ENCODE measurements at places on chromosomes 16 and 17.

- no peak for DNase-seq
Observed at GRCh38 chr17:38745545-38745944, 2.6 kb downstream of the PCGF2 start.

DNA sequence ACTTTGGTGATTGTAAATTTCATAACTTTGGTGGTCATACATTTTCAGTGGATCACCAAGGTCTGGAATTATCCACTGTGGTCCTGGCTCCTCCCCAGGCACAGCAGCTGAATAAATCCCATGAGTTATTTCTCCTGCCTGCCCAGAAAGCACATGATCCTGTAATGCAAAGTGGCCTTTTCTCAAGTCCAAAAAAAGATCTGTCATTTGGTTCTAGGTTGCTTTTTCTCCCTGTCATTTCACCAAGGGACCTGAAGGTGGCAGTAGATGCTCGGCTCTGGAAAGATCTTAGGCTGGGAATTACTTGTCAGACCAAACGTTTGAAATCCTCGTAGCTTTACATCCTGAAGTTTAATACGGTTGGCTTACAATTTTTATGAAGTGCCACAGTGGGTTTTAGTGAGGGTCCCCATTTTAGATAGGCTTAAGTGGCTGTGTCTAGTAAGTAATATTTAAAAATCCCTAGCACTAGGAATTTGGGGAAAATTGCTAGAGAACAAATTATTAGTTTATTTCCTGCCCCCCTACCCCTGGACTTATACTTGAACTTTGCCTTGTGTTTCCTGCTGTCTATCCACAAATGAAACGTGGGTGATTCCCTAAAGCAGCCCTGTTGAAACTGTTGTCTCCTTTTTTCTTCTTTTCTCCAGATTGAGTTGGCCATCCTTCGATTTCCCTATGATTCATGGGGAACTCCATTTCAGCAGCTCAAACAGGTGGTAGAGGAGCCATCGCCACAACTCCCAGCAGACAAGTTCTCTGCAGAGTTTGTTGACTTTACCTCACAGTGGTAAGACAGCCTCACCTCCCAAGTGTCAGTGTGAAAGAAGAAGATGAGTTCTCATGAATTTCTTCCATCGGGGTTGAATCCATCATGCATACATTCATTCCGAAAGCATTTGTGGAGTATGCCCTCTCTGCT lies 111.7 kb downstream of the MAP2K6 start:
- no peak for DNase-seq

DNA sequence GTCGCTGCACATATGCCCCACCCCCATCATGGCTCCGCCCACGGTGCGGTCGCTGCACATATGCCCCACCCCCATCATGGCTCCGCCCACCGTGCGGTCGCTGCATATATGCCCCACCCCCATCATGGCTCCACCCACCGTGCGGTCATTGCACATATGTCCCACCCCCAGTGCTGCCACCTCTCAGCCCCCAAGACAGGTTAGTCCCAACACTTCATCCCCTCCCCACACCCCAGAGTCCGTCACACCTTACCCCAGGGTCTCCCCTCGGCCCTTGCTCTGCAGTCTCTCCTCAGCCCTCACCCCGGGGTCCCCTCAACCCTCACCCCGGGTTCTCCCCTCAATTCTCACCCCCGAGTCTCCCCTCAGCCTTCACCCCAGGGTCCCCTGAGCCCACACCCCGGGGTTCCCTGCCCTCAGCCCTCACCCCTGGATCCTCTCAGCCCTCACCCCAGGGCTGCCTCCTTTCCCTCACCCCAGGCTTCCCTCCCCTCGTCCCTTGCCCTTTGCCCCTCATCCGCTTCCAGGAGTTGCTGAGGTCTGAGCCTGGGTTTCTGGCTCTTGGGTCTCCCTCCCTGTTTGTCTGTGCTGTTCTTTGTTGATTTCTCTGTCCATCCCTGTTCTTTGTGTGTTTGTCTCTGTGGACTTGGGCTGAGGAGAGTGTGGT lies 25.6 kb downstream of the TPSG1 start:
- no peak for DNase-seq

- DNase-seq, result no peak
Observed at GRCh38 chr17:45692661-45693060, 91.5 kb upstream of the CRHR1 start.

GRCh38 chr17:69958063-69958462 lies 117.0 kb upstream of the KCNJ16 start:
- DNase-seq, result no peak

DNA sequence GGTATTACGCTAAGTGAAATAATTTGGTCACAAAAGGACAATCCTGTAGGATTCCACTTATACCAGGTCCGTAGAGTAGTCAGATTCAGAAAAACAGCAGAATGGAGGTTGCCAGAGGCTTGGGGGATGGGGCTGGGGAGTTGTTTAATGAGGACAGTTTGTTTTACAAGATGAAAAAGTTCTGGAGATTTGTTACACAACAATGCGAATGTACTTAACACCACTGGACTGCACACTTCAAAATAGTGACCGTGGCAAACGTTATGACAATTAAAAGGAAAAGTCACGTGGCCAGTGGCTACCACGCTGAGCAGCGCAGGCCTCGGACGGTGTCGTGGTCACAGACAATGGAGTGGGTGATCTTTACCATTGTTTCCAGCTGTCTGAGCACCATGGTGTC lies 338.1 kb downstream of the SEC14L1 start:
- no peak for DNase-seq

DNA sequence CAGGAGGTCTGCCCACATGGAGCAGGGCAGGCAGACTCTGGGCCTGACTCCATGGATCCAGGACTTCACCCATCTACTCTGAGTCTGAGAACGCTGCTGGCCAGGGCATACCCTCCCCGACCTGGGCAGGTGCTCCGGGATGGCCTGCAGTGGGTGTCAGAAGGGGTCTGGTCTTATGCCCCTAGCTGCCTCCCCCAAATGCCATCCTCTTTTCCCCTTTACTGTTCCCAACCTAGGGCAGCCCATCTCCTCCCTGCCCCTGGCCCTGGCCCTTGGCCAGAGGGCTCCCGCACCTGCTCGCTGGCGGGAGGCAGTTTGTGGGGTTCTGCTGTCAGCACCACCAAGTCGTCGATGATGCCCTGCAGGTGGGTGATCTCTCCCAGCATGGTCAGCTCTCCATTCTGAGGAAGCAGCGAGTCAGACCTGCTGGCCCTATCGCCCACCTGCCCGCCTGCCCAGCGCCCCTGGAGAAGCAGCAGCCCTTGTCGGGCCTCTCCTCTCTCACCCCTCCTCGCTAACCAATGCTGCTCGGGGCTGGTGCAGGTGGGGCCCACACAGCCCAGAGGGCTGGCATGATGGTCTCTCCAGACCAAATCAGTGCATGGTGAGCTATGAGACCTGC lies 8.2 kb downstream of the MTSS2 start:
- no peak for DNase-seq

DNA sequence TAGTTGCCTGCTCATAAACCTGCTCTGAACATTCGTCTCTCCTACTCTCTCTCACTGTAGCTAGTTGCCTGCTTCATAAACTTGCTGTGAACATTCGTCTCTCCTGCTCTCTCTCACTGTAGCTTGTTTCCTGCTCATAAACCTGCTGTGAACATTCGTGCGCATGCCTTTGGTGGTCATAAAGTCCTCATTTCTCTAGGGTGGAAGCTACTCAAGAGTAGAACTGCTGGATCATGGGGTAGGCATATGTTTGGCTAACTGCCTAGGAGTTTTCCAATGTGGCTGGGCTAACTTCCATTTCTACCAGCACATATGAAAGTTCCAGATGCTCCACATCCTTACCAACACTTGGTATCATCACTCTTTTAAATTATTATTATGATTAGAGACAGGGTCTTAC lies 174.6 kb upstream of the RPH3AL start:
- DNase-seq, result no peak

DNA sequence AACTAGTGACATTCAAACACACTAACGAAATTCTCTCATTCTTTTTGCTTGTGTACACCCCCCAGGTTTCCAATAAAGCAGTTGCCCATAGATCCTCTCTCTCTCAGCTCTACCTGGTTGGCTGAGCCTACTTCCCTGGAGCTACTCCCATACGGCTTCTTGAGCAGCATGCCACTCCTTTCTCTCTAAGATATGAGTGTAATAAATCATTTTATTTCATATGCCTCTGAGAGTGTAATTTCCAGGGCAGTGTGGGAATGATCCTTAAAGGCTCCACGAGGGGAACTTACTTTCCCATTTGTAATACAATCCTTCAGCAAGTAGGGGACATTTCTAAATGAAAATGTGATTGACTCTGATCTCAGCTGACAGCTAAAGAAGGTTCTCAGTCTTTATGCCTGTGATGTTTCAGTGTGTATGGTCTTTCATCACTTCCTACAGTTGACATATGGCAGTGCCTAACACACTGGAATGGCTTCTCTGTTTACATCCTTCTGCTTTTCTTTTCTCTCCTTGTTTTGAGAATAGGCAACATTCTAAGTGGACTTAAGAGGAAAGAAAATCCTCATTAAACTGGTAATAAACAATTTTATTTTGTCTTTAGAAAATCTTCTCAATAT lies 1194.3 kb upstream of the CDH8 start:
- DNase-seq, result no peak

GRCh38 chr16:49929626-49930025 lies 73.7 kb upstream of the ZNF423 start:
- DNase-seq, result no peak

DNA sequence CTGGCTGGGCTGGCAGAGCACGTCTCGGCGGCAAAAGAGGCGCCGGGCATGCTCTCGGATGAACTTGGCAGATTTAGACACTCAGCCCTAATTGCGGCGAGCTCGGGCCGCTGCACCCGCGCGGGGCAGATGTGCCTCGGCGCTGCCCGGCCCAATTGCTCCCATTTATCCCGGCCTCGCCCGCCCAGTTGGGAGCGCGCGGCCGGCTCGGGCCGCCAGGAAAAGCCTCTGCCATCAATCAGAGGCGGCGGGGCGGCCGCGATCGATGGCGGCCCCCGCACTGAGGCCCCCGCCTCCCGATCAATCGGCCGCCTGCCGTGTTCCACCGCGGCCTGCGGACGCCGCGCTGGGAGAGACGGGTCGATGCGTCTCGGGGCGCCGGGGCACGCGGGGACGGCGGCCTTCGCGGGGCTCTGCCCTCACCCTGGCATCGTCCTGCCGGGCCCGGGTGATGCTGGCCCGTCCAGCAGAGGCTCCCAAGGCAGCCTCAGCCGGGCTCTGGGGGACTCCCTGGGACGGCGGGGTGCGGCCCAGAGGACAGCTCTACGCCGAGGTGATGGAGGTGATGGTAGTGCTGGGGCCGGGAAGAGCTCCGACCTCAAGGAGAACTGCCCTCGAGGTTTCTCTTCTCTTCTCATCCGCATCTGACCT lies 200.9 kb upstream of the N4BP1 start:
- no peak for DNase-seq

- no peak for DNase-seq
Observed at GRCh38 chr17:49843774-49844350, 4.0 kb downstream of the TAC4 start.

DNA sequence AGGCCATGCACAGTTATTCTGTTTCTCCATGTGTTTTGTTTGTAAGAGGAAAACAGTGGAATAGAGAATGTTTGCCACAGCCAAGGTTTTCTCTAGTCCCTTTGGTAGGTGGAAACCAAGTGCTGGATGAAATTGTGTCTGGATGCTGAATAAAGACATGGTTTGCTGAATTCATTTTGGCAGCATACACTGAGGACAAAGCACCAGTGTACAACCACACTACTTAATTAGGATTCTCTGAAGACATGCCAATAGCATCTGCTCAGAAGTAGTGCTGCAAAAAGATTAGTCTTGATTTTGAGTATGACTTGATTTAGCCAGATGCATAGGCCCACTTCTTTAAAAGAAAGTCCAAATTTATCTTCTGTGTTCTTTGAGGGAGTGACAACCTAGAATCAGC lies 230.5 kb upstream of the CACNG5 start:
- no peak for DNase-seq

DNA sequence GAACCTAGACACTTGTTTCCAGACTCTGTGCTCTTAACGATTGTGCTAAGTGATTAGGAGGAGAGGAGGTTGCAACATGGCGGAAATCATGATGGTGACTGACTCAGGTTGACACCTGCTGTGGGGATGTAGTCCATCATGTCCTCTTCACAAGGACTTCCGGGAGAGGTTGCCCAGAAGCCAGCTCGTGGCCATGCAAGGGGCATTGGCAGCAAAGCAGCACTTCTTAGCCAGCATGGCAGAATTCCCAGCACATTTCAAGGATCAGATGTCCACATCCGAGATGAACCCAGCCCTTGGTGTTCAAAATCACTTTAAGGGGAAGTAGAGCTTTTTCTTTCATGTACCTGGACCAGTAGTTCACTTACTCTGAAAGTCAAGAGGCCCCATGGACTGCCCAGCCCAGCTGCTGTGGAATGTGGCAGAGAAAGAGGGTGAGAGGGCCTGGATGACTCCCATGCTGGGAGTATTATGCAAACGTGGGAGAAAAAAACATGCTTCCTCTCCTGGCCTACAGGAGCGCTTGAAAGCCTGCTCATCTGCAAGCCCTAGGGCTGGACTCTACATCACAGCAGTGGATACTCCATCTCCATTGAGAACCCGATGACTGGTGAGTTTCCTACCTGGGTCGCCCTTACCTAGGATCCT lies 65.5 kb downstream of the IRX6 start:
- no peak for DNase-seq

GRCh38 chr17:9566067-9566466 lies 9.6 kb downstream of the STX8 start:
- no peak for DNase-seq

DNA sequence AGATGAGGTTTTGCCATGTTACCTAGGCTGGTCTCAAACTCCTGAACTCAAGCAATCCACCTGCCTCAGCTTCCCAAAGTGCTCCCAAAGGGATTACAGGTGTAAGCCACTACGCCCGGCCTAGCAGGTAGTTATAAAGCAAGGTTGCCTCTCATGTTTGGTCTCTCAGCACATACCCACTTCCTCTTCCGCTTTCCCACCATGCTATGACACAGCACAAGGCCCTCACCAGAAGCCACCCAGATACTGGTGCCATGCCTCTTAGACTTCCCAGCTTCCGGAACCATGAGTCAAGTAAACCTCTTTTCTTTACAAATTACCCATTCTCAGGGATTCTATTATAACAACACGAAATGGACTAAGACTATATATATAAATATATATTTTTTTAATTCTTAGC lies 143.6 kb downstream of the COPRS start:
- no peak for DNase-seq

DNA sequence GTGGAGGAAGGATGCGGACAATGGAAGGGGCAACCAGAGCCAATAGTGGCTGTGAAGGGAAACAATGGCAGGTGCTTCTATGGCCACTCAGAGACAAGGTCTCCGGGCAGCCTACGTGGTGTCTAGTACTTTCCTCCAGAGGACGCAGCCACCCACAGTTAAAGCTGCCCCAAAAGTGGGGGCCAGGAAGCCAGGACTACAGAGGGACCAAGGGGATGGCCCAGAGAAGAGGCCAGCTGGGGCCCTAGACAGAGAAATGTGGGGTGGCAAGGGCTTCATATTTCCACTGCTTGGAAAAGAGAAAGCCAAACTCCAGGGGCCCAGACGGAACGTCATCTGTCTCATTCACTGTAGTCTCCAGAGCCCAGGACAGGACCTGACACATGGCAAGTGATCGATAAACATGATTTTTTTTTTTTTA lies 837 bp upstream of the PER1 start:
- no peak for DNase-seq

Data from activated T-helper 1 cell treated with Interleukin-2 at 50 U/mL for 16 hours (primary cell).